NCI-H2081 (cell line): ENCODE measurements at places on chromosomes 6 and 20.

DNA sequence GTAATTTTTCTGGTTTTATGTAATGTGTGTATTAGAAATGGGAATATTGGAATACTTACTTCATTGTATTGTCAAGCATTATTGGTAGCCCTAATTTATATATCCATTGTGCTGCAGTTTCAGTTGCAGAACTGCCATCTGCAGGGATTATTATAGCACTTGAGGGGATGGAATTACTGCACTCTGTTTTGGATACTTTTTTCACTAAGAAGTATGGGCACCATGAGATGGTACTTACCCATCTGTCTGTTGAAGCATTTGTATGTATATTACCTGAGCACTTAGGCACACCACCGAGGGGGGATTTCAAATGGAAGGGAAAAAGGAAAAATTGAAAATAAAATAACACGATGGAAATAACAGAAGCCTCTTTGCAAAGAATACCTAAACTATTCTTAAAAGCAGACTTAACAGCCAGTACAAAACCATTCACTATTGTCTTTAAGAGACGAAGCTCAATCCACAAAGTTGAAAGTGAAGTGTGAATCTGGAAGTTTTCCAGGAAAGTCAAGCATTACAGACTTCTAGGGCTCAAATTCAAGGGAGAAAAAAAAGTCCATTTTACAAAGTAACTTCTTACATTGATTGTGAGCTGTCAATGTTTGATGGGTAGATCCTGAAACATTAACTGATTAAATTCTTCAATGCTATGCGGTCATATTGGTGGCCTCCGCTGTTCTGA lies 318.7 kb downstream of the SOX4 start:
- DNase-seq, result no peak

GRCh38 chr6:42104804-42105125 lies 37.7 kb downstream of the C6orf132 start:
- DNase-seq, result no peak

DNA sequence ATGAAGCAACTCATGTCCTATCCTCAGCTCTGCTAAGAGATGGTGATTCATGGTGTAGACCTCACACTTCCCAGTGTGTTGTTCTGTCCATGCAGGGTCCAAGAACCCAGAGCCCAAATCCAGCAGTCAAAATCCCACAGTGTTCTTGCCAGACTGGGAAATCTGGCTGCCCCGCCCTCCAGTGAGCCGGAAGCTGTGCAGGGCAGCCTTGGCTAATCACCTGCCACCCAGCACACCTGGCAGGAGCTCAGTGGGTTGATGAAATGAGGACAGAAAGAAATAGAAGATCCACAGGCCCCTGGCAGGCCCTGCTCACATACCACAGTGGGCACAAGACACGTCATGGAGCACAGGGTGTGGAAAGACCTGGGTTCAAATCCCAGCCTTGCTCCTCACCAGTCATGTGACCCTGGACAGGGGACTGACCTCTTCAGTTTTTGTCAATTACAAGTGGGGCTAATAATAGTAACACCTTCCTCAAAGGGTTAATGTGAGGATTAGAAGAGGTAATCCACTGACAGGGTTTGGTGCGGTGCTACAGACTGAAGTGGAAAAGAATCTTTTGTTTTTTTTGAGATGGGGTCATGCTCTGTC lies 13.6 kb upstream of the GUCA1A start:
- DNase-seq, result no peak

DNA sequence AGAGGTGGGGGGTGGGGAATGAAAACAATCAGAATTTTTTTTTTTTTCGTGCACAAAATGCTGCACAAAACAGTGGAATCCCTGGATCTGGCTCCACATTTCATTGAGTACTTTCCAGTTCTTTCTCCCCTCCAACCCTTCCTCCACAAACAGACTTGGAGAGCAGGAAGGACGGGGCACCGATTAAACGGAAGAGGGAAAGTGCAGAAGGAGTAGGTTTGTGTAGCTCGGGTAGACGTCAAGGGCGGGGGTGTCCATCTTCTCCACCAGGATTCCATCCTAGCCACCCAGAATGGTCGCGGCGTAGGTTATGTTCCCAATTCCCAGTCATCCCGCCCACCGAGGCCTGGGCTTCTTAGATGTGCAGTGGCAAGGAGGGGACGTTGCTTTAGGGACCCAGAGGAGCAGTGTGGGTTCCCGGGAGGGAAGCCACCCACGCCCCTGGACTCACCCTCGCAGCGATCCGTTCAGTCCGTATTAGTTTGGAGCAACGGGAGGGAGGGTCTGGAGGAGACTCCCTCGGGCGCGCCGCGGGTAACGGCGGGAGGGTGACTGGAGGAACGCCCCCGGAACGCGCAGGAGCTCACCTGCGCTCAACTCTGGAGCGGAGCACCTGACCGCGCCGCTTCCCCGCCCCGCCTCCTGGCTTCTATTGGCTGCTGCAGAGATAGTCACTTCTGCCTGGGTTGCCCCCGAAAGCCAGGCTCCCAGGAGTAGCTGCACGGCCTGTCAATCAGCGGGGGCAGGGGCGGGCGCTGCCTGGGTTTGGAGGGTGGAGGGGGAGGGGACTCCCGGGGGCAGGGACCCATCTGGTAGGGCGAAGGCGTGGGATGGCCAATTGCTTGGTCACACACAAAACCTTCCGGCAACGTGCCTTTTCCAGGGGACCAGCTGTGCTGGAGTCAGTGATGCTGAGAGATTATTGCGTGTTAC lies at the start of gene ENPP5:
ENPP5 (minus strand) TSS at position 624 of the 933 bp plus-strand sequence. CDS start 2,718 bp downstream, outside the sequence.
- peak; percentile 95 for DNase-seq

GRCh38 chr6:161009991-161010390 lies 18.4 kb downstream of the MAP3K4 start:
- no peak for DNase-seq

- no peak for DNase-seq
Observed at GRCh38 chr6:42961020-42961470, 491 bp downstream of the GNMT start.

DNA sequence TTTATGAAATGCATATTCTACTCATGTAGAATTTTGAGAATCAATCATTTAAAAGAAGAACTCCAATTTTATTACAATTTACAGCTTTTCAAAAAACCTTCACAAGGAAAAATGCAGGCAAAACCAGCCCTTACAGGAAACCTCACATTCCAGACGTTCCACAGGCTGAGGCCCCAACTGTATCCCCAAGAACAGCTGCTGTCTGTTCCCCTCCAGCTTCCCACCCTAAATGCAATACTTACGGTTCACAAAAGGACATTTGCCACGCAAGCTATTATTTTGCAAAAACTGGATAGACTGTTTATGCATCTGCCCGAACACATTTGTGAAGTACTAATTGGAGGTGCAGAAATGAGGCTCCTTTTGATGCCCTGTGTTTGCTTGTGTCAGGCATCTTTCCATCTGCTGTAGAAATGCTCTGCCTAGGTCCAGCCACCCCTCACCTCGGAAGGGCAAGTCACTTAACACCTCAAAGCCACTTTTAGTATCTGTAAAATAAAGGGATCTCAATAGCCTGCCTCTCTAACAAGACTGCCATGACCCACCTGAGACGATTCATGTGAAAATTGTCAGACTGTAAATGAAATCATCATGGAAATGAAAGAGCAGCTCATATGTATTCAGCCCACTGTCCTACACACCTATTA lies 26.5 kb downstream of the PDE10A start:
- DNase-seq, result no peak

DNA sequence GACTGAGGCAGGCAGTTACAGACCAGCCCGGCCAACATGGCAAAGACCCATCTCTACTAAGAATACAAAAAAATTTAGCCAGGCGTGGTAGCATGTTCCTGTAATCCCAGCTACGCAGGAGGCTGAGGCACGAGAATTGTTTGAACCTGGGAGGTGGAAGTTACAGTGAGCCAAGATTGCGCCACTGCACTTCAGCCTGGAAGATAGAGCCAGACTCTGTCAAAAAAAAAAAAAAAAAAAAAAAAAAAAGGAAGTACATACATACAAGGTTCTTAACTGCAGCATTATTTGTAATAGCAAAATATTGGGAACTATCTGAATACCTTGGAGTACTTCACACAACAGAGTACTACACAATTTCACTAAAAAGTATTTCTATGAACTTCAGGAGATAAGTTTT lies 183.5 kb upstream of the OLIG3 start:
- DNase-seq, result no peak

DNA sequence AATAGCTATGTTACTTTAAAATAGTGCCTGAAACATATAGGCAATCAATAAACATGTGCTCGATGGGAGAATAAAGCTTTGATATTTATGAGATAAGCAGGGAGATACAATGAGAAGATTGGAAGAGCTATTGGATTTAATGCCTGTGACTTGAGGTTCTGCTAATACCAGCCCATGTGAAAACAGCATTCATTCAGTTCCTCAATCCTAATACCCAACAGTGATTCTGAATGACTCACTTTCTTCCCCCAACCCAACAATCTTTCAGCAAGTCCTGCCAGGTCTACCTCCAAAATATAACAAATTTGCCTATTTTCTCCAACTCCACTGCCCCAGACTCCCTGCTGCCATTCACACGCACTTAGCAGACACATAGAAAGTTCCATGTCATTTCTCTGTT lies 26.6 kb upstream of the KLHL31 start:
- DNase-seq, result no peak

DNA sequence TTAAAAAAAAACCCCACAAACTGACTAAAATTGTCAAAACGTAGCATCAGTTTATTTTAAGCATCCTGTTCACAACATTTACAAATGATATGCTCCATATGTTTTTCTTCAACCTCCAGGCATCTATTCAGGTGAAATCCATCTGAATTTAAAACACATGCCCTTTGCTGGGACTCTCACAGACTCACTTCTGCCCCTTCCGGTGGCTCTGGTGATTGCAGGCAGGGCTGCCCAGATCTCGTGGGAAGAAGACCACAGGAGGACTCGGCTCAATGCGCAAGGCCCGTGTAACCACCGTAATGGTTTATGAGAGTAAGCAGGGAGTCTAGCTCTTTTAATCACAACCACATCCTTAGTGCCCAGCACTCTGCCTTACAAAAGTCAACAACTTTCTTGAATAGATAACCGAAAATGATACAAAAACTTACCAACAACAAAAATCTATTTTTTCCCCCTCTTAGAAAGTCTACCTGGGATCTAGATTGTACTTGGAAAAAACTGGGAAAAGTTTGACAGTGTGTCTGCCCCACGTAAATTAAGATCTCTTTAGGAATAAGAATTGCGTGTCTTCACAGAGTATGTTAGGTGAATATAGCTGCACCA lies 139.1 kb downstream of the KIF16B start:
- DNase-seq, result peak; percentile 2

GRCh38 chr6:65979120-65979519 lies 272.1 kb upstream of the EYS start:
- no peak for DNase-seq

DNA sequence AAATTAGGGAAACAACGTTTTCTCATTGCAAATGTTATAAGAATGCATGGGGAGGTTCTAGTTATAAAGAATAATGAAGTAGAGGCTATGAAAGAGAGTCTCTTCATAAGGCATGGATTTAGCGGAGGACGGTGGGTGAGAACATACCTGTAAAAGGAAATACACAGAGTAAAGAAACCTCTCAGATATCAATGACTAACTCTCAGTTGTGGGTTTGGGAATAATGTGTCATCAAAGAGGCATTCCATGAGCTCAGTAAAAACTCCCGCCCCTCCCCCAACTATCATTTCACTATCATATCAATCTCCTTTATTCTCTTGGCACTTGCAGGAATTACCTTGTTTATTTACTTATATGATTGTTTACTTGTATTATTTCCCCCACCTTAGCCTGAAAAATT lies 695.4 kb downstream of the PTPRT start:
- no peak for DNase-seq

DNA sequence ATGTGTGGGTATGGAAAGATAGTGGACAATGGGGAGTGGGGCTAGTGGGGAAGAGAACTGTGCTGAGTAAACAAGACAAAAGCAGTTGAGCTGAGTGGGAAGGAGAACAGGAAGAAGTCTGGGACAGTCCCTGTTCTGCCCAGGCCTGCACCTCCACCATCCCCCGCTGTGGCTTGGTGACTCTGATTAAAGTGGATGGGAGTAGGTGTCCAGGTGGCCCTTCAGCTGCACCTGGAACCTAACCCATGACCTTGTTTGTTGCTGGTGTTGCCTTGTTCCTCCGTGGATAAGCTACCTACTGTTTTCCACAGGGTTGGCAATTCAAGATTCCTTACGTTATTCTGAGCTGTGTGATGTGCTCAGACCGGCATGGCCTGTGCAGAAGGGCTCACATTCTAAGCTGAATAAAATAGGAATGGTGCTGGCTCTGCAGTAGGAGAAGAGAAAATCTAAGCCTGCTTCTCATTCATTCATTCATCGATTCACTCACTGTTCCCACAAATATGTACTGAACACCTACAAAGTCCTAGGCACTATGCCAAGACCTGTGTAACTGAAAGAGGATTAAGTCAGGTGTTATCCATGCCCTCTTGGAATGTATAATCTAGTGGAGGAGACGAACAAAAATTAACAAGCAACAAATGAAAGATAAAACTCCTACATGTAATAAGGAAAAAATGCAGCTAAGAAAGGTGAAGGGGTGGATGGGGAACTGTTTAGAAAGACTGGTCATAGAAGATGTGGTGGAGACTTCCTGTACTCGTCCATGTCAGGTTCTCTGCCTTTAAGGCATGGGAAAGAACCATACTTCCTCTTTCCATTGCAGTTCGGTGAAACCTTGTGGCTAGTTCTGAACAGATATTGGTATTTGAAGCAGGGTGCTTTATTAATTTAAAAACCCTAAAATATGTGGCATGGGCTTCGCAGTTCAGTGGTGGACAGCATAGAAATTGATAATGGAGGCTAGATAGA lies 10.1 kb upstream of the CALHM6 start:
- no peak for DNase-seq

DNA sequence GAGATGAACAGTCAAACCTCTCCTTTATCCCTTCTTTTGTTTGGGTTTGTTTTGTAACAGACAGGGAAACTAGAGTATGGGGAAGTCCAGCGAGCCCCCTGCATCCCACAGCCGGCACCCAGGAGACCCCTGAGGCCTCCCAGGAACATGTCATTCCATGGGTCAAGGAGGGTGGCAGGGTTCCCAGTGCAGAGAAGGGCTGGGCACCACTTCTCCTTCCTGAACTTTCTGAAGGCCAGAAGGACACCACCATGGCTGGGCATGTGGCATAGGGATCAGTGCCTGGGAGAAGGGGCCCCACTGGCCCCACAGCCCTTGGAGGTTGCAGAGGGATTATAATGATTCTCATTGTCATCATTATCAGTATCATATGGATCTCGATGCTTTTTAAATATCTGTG lies 13.9 kb upstream of the CST7 start:
- DNase-seq, result no peak

- DNase-seq, result peak; percentile 17
Observed at GRCh38 chr6:35165630-35166071, 24.5 kb upstream of the TCP11 start.
